HS-27A (cell line): ENCODE measurements at places on chromosomes 1 and 21.

- no peak for DNase-seq
These were observed 85.9 kb upstream of the SIM2 start for GRCh38 chr21:36613059-36613458.

- DNase-seq: no peak
These were observed 9.7 kb downstream of the B3GALNT2 start for GRCh38 chr1:235494531-235494930.

GRCh38 chr1:18491168-18491567 lies 10.4 kb downstream of the KLHDC7A start:
- DNase-seq: no peak

DNA sequence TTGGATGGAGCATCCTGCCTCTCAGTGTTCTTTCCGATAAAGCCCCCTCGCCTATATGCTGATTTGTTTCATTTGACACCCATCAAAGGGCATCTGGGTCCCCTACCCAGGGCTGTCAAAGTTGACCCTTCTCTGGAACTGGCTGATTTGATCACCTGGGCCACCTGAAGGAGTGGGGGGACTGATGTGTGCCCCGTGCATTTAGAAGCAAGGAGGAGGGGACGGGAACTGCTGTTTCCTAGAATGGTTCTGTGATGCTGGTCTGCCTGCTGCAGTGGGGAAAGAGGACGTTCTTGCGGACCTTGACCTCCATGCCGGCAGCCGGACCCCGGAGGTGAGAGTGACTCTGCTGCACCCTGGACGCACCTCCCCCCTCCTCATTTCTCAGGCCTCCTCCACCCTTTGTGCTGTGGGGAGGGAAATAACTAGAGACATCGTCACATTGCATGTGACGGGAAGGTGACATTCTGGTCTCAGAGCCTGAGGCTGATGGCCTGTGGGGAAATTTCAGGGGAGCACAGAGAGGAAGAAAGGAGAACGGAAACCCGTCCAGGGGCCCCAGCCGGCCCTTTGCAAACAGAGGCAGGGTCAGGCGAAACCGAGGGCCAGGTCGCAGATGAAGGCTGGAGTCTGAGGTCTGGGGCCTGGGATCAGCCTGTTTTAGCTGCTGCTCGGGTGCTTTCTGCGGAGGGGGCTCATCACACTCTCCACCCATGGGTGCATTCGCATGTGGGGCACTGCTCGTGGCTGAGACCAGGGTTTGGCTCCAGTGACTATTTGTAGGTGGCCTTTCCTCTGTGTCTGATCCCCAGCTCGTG lies 25.7 kb downstream of the CRYAA start:
- no peak for DNase-seq

DNA sequence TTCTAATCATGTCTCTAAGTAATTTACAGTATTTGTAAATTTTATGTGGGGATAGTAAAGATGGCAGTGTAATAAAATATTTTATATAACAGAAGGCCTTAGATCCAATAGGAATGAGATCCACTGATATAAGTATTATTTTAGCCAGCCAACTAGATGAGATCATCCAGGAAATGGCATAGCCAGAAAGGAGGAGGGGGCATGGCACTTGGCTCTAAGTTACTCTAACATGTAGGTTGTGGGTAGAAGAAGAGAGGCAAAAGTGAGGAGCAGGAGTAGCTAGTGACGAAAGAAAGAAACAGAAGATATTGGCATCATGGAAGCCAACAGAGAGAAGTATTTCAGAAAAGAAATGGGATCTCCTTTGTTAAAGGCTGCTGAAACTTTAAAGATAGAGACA lies 426.1 kb downstream of the PTPRC start:
- no peak for DNase-seq

DNA sequence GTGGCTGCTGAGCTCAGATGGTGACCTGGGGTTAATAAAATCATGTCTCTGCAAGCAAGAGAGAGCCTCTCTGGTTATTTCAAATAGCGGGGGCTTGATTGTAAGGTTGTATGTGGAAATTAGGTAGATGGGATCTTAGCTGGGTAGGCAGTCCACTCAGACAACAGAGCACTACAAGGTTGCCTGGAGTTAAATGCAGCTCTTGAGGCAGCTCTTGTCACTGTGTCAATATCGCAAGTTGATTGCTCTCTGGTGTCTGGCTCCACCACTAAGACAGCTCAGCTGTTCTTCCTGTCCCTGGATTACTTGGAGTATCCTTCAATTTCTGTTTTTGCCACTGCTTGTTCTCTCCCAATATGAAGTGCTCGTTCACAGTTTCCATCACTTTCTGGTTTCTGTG lies 93.8 kb downstream of the C21orf91 start:
- DNase-seq: no peak

DNA sequence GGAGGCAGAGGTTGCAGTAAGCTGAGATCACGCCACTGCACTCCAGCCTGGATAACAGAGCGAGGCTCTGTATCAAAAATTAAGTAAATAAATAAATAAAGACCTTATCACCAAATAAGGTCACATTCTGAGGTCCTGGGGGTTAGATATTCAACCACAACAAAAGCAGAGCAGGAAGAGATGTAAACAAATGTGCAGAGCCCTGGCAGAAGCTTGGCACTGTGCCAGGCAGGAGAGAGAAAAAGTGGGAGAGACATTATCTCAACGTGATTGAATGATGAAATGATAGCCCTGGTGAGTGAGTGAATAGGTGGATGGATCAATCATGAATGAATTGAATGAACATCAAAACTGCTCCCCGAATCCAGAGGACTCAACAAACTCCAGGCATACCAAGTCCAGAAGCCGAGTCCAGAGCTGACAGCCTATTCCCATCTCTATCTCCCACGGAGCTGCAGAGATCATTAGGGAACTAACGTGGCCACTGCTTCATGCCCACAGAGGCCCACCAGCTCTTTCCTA lies 150.7 kb downstream of the TOMM20 start:
- no peak for DNase-seq

- no peak for DNase-seq
These were observed 364.3 kb upstream of the USP24 start for GRCh38 chr1:55579332-55580001.

GRCh38 chr21:17391811-17392340 lies 121.0 kb upstream of the CXADR start:
- DNase-seq: no peak

DNA sequence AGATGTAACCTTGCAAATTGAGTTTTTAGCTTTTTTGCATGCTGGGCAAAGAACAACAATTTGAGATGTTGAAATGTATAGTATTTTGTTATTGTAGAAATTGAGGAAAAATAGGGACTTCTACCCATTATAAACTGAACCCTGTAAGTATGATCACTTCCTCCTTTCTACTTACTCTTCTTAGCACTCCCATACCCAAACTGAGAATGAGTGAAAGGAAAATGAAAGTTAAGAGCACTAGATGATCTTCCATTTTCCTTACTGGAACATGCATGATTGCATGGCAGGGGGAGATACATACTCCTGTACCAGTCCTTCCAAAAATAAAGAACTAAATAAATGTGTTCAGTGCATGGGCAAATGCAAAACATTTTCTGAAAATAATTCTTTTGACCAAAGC lies 107.4 kb upstream of the KIAA1614 start:
- DNase-seq: no peak

DNA sequence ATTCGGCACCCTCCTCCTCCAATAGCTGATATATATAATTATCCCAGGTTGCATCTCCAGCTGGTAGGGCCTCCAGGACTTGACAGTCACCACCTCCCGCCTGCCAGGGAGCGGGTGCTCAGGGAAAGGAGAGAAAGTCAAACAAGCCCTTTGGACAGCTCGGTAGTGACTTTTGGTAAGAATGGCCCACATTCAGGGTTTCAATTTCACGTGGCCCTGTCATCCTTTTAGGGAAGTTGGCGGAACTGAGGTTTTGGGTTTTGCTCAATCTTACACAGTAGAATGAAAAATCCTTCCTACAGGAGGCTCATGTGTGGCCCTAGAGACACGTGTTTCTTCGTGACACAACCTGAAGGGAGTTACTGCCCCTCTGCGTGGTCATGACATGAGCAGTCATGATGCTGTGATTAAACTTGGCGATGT lies 44.2 kb downstream of the CAPN8 start:
- DNase-seq: no peak

GRCh38 chr1:146012703-146013558 lies 8.6 kb downstream of the HJV start:
- peak; percentile 65 for DNase-seq

DNA sequence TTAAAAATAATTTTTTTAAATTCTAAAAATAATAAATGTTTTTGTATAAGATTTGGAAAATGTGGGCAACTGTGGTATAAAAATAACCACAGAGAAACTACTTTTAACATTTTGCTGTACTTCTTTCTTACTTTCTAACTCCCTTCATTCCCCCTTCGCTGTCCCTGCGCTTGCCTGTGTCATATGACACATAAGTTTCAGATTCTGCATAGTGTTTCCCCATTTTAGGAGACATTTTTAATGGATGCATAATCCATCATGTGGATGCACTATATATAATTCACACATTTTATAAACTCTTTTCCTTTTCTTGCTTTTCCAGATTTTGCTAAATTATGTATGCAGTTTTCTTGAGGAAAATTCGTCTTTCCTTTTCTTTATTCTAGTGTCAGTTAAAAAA lies 16.3 kb downstream of the ATG4C start:
- DNase-seq: no peak

GRCh38 chr1:32334864-32335534 lies 1.0 kb downstream of the MARCKSL1 start:
- no peak for DNase-seq

GRCh38 chr1:94019327-94019726 lies 101.6 kb downstream of the ABCA4 start:
- DNase-seq: no peak

DNA sequence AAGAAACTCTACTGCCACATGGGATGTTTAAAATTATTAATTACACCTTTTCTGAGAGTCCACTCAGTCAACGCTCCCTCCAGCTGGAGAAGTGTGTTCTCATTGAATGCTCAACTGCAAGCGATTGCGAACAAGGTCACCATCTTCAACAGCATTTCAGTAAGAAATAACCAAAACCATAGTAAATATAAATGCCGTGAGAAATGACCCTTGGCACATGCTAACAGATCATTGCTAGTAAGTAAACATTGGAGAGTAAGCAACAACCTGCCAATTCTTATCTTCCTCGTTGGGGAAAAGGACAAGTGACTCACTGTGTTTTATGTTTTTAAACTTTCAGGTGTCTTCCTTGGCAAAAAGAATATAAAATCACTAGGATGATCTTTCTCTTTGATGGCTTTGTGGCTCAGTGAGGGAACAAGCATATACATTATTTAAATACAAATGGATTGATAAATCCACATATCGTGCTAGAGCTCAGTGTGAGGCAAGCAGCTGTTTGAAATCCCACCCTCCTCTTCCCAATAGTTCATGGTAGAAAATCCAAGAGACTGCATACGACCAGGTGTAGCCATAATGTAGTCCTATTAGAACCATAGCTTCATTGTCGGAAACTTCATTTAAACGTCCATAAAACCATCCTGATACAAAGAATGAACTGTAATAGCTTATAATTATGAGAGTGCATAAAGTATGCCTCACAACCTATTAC lies 214.6 kb downstream of the GRIK1 start:
- no peak for DNase-seq

DNA sequence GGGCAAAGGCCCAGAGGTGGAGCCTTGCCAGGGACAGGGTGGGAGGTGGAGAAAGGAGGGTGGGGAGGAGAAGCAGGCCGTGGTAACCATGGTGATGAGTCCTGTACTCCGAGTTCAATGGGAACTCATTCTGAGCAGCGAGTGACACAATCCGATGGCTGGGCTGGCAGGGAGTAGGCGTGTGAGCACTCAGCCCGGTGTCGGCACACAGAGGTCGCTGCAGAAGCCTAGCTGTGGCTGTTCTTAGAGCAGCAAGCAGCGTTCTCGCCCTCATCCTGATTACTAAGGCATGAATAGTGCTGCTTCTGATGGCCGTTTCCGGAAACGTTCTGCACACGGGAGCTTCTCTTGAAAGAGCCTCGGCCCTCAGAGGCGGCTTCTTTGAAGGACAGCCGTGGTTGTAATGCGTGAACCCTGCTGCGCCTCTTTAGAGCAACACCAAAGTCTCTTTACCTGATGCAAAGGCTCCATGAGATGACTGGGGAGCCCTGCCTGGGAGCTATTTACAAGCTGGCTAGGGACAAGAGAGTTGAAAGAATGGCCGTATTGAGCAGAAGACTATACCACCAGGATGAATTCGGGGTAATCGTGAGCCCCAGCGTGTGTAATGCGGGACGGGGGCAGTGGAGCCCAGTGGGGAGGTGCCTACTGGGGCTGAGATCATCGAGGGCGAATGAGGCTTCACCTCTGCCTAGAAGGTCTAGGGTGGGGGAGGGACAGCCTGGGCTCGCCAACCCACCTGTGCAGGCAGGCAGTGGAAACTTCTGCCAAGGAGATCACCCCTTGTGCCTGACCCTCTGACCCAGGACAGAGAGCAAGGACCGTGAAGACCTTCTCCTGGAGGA lies 72.8 kb upstream of the PAX7 start:
- no peak for DNase-seq

GRCh38 chr1:62912028-62912638 lies 128.2 kb downstream of the ATG4C start:
- no peak for DNase-seq

DNA sequence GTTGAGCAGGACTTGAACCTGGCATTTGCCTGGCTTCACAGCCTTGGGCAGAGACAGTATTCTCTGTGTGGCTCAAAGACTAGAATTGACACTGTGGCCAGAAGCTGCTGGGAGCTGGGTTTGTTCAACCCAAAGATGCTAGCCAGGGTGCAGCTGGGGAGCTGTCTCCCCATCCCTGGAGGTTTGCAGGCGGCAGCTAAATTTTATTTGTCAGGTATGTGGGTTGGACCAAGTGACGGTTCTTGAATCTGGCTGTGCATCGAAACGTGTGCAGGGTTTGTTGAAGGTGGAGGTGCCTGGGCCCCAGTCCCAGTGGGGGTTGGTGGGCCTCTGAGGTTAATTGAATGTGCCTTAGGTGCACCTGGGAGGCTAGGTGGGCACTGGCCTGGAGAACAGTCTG lies 11.8 kb downstream of the WNT4 start:
- no peak for DNase-seq

GRCh38 chr1:117370509-117370908 lies 3.3 kb downstream of the MAN1A2 start:
- no peak for DNase-seq

DNA sequence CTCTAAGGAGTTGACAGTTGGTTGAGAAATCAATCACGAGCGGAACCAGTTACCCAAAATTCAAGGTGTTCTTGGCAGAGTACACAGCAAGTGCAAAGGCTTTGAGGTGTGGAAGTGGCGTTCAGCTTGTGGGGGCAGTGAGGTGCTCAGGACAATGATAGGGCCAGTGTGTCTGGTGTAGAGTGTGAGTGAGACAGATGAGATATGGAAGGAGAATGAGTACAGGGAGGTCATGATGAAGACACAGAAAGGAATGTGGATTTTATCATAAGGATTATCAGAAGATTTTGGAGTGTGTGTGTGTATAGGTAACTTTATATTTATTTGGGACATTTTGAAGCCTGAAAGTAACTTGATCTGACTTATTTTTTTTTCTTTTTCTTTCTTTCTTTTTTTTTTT lies 40.9 kb downstream of the IFI44 start:
- DNase-seq: no peak

- DNase-seq: no peak
These were observed 333.6 kb downstream of the PAPPA2 start for GRCh38 chr1:176796583-176796982.

- no peak for DNase-seq
These were observed 35.0 kb upstream of the JAK1 start for GRCh38 chr1:65001231-65001792.
